ENCODE measurements at places on chromosomes 3 and 15. TPM values are rescaled to one million over a fixed set of nuclear protein-coding genes. Genes with fewer than 3 reads are reported as not detected.

GRCh38 chr3:153734777-153735551 is 386.2 kb upstream of the ARHGEF26 start:
- no peaks in the 10 kb centered on the region for H3K27me3 ChIP-seq
- H3K4me3 ChIP-seq = no peak overlapping the region
- no peak for DNase-seq
- no peaks in the 10 kb centered on the region for H3K36me3 ChIP-seq

PRSS50 gene
- not detected for total RNA-seq

PTH1R gene
- 2.5 TPM for total RNA-seq

CYP19A1 gene
- not detected for total RNA-seq

- no peaks in the 10 kb centered on the region for H3K4me1 ChIP-seq
- H3K4me3 ChIP-seq = no peak overlapping the region
- H3K36me3 ChIP-seq = no peaks in the 10 kb centered on the region
- H3K27ac ChIP-seq = no peak overlapping the region
Observed at GRCh38 chr3:129940086-129940485, 34.4 kb upstream of the TRH start.

DNA sequence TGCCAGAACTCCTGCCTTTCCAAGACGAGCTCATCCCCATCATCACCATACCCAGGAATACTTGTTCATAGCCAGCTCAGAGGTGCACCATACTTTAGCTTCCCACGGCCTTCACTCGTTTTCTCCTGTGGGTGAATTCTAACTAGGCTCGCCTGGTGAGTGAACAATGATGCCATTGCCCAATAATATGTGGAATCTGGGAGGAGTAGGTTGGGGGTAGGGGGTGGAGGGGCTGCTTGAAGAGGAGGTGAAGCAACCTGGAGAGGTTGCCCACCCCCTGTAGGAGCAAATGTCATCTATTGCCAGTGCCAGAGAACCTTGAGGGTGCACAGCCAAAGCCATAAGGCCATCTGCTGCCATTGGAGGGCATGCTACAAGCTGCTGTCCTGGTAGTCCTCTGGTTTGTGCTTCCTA is 592 bp upstream of the ZNF445 start:
- peaks cover 17% of the 10 kb centered on the region for H3K4me1 ChIP-seq
- H3K27me3 ChIP-seq = no peaks in the 10 kb centered on the region
- no peak for DNase-seq
- H3K27ac ChIP-seq = no peak overlapping the region
- peak overlapping the region; percentile 80 for H3K4me3 ChIP-seq

DNA sequence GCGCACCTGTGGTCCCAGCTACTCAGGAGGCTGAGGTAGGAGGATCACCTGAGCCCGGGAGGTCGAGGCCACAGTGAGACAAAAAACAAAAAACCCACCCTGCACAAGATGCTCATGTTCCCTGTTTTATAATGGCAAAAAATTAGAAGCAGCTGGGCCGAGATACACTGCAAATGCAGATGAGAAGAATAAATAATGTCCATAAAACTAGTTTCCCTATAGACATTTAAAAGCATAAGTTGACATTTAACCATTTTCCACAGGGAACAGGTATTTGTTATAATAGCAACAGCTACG is 537 bp upstream of the SCAP start:
- no peak for DNase-seq
- peak overlapping the region; percentile 91 for H3K27ac ChIP-seq
- H3K36me3 ChIP-seq = no peaks in the 10 kb centered on the region
- peaks cover 29% of the 10 kb centered on the region for H3K4me1 ChIP-seq
- H3K27me3 ChIP-seq = no peaks in the 10 kb centered on the region

A4GNT gene
- total RNA-seq = not detected

SELENOS gene
- total RNA-seq = 117 TPM

GRCh38 chr3:36893137-36893557 is 51.7 kb downstream of the TRANK1 start:
- no peaks in the 10 kb centered on the region for H3K4me1 ChIP-seq
- H3K4me3 ChIP-seq = no peak overlapping the region
- DNase-seq = no peak
- H3K27ac ChIP-seq = peak overlapping the region; percentile 28

BMF gene
- 13.3 TPM for total RNA-seq

- H3K4me1 ChIP-seq = no peaks in the 10 kb centered on the region
- no peaks in the 10 kb centered on the region for H3K27me3 ChIP-seq
- no peak overlapping the region for H3K4me3 ChIP-seq
Observed at GRCh38 chr3:155629056-155629455, 115.8 kb downstream of the PLCH1 start.

- no peaks in the 10 kb centered on the region for H3K4me1 ChIP-seq
- H3K4me3 ChIP-seq = no peak overlapping the region
- no peaks in the 10 kb centered on the region for H3K36me3 ChIP-seq
Observed at GRCh38 chr3:50876947-50877346, 202.2 kb downstream of the DOCK3 start.

FES gene
- 18.3 TPM for total RNA-seq

DNA sequence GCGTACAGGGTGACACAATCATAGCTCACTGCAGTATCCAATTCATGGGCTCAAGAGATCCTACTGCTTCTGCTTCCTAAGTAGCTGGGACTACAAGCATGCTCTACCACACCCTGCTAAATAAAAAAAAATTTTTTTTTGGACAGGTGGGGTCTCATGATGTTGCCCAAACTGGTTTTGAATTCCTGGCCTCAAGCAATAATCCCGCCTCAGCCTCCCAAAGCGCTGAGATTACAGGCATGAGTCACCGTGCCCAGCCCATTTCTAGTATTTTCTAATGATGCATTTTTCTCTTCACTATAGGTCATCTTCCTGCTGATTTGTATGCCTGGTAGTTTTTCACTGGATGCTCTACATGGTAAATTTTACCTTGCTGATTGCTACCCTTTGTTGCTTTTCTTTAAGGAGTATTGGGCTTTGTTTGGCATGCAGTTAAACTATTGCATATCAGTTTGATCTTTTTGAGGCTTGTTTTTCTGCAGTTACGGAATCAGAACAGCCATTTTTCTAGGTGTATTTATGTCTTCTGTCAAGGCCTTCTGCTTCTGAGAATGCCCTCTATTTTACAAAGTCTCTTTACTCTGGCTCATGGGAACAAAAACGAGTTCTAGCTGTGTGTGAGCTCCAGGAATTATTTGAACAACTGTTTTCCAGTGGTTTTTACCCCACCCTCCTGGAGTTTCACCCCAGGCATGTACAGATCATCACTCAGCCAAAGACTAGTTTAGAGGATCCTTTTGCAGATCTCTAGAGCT is 14.2 kb upstream of the NPTN start:
- no peak overlapping the region for H3K27ac ChIP-seq
- no peaks in the 10 kb centered on the region for H3K27me3 ChIP-seq
- no peaks in the 10 kb centered on the region for H3K36me3 ChIP-seq
- no peaks in the 10 kb centered on the region for H3K4me1 ChIP-seq
- no peak overlapping the region for H3K4me3 ChIP-seq

- H3K4me1 ChIP-seq = no peaks in the 10 kb centered on the region
- no peak overlapping the region for H3K4me3 ChIP-seq
- no peak for DNase-seq
- H3K27ac ChIP-seq = no peak overlapping the region
- H3K36me3 ChIP-seq = peaks cover 20% of the 10 kb centered on the region
Observed at GRCh38 chr15:43378601-43379000, 7.7 kb downstream of the TUBGCP4 start.

DNA sequence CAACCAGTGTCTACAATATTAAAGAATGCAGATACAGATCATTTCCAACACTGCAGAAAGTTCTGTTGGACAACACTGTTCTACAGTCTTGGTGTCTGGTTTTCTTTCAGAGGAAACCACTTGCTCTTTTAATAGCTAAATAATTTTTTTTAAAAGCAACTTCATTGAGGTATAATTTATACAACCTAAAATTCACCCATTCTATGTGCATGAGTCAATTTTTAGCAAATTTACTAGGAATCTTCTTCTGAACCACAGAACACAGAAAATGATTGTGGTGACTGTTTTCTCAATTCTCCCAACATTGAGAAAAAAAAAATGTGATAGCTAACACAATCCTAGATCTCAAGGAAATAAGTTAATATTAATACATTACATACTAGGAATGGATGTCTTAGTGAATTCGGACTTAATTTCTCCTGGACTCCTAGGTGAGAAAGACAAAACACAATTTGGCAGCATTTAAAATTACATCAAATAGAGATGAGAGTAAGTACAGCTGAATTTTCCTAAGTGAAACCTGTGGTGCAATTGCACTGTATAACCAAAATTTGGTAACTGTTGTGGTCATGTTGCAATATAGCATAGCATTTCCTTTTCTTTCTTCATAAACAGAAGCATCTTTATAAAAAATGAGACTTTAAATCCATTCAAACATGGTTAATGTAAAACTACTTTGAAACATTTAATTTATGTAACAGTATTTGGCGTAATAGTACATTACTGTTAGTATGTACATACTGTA is 15.3 kb upstream of the PLCL2 start:
- H3K27ac ChIP-seq = no peak overlapping the region
- DNase-seq = no peak
- no peak overlapping the region for H3K4me3 ChIP-seq
- H3K27me3 ChIP-seq = no peaks in the 10 kb centered on the region

RAB6B gene
- 4.8 TPM for total RNA-seq

GRCh38 chr15:91445695-91446228 is 345.7 kb downstream of the SV2B start:
- H3K36me3 ChIP-seq = no peaks in the 10 kb centered on the region
- DNase-seq = no peak
- H3K27ac ChIP-seq = no peak overlapping the region

ELP6 gene
- 28.9 TPM for total RNA-seq

DNA sequence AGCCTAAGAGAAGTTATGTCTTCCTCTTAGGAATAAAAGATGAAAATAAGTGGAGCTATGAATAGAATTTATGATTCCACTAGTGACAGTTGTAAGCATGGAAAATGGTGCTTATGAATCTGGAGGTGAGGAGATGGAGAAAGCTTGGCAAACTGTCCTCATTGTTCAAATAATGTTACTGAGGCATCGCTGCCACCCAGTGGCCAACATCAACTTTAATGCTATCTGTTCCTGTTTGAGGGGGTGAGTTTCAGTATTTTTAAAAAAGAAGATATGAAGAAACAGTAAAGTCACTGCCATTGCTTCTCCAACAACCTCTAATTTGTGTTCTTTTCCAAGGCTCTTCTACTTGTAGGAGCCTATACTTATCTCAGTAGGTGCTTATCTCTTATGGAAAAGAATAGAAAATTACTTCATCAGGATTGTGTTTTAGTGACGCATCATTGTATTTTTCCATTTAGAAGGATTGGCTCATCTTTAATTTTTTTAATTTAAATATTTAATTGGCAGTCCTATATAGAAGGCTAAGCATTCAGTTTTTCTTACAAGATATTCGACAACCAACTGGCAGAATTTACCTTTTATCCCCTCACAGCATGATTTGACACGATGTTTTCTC is 260.4 kb upstream of the P2RY1 start:
- H3K4me1 ChIP-seq = no peaks in the 10 kb centered on the region
- H3K4me3 ChIP-seq = no peak overlapping the region
- no peaks in the 10 kb centered on the region for H3K36me3 ChIP-seq
- H3K27ac ChIP-seq = no peak overlapping the region

DNA sequence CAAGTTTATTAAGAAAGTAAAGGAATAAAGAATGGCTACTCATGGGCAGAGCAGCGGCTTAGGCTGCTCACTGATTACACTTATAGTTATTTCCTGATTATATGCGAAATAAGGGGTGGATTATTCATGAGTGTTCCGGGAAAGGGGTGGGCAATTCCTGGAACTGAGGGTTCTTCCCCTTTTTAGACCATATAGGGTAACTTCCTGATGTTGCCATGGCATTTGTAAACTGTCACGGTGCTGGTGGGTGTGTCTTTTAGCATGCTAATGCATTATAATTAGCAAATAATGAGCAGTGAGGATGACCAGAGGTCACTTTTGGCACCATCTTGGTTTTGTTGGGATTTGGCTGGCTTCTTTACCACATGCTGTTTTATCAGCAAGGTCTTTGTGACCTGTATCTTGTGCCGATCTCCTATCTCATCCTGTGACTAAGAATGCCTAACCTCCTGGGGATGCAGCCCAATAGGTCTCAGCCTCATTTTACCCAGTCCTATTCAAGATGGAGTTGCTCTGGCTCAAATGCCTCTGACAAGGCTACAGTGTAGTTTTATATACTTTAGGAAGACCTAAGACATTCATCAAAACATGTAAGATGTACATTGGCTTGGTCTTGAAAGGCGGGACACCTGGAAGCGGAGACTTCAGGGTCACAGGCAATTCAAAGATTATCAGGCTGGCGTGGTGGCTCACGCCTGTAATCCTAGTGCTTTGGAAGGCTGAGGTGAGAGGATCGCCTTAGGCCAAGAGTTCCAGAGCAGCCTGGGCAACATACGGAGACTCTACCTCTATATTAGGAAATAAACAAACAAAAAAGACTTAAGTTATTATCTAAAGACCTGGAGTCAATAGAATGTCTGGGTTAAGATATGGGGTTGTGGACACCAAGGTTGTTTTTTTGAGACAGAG is 3.2 kb upstream of the BLOC1S6 start:
- no peak for DNase-seq
- no peaks in the 10 kb centered on the region for H3K36me3 ChIP-seq
- peaks cover 19% of the 10 kb centered on the region for H3K4me1 ChIP-seq
- no peak overlapping the region for H3K4me3 ChIP-seq
- H3K27me3 ChIP-seq = no peaks in the 10 kb centered on the region

GRCh38 chr3:63578858-63579257 is 73.6 kb upstream of the SNTN start:
- no peak overlapping the region for H3K4me3 ChIP-seq
- H3K4me1 ChIP-seq = peaks cover 32% of the 10 kb centered on the region
- no peaks in the 10 kb centered on the region for H3K36me3 ChIP-seq
- no peaks in the 10 kb centered on the region for H3K27me3 ChIP-seq
- H3K27ac ChIP-seq = no peak overlapping the region

GRCh38 chr3:112503304-112503972 is 4.2 kb upstream of the BTLA start:
- no peaks in the 10 kb centered on the region for H3K36me3 ChIP-seq
- no peaks in the 10 kb centered on the region for H3K27me3 ChIP-seq
- no peaks in the 10 kb centered on the region for H3K4me1 ChIP-seq

- H3K27ac ChIP-seq = peak overlapping the region; percentile 77
- peak; percentile 80 for DNase-seq
- H3K27me3 ChIP-seq = no peaks in the 10 kb centered on the region
- H3K4me1 ChIP-seq = peaks cover 3% of the 10 kb centered on the region
- H3K4me3 ChIP-seq = no peak overlapping the region
Observed at GRCh38 chr15:90221246-90221900, 12.4 kb downstream of the CIB1 start.

GRCh38 chr3:37907371-37907770 is 45.7 kb downstream of the CTDSPL start:
- H3K36me3 ChIP-seq = no peaks in the 10 kb centered on the region
- H3K27ac ChIP-seq = no peak overlapping the region
- no peak for DNase-seq
- peaks cover 64% of the 10 kb centered on the region for H3K4me1 ChIP-seq
- no peak overlapping the region for H3K4me3 ChIP-seq

- no peaks in the 10 kb centered on the region for H3K27me3 ChIP-seq
- DNase-seq = no peak
- H3K4me1 ChIP-seq = peaks cover 9% of the 10 kb centered on the region
- H3K27ac ChIP-seq = peak overlapping the region; percentile 94
Observed at GRCh38 chr3:123067689-123068600, 1.1 kb downstream of the PDIA5 start.

Measured in transverse colon (tissue), 4 donors.